ENCODE measurements at places on chromosomes 3 and 15. TPM values are rescaled to one million over a fixed set of nuclear protein-coding genes. Genes with fewer than 3 reads are reported as not detected.

WNT7A gene
- 0.07 TPM for total RNA-seq

DCBLD2 gene
- total RNA-seq, result 229 TPM

FES gene
- 1.2 TPM for total RNA-seq

KBTBD13 gene
- not detected for total RNA-seq

GPR160 gene
- 1.7 TPM for total RNA-seq
